ENCODE measurements at places on chromosomes 1 and 21. TPM values are rescaled to one million over a fixed set of nuclear protein-coding genes. Genes with fewer than 3 reads are reported as not detected.

The AZIN2 gene
- total RNA-seq, result 4.0 TPM

GRCh38 chr21:34801519-34802132 is 132.8 kb downstream of the CLIC6 start:
- DNase-seq, result no peak

The PRRX1 gene
- 240 TPM for total RNA-seq

- DNase-seq, result no peak
Measured at GRCh38 chr21:42463861-42464515, 32.0 kb downstream of the RSPH1 start.

DNA sequence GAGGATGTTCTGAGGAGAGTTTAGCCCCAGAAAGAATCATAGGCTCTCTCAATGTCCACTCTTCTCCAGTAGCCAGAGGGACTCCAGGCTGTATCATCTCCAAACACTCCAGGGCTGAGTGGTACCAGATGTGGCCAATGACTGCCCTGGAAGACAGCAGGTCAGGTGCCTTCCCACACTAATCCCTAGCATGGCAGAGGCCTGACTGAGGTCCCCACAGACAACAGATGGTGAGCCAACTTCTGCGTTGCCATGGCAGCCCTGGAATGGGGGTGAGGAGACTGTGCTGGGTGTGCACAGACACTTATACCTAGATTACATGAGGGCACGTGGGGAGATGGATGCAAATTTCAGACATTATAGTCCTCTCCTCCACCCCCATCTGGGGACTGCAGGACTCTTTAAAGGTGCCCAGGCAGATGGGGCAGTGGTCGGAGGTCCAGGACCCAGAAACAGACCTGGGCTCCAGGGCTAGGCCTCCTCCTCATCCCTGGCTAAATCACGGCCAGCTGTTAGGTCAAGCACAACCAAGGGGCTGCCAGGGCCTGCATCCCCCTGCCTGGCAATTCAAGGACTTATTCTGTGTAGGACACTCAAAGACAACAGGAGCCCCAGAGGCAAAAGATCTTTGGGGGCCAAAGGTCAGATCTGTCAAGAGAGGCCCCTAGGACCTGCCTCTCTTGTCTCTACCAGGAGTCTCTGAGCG is 42.9 kb downstream of the CAMK2N1 start:
- DNase-seq, result peak; percentile 69

GRCh38 chr21:39707316-39707715 is 37.7 kb upstream of the IGSF5 start:
- no peak for DNase-seq

DNA sequence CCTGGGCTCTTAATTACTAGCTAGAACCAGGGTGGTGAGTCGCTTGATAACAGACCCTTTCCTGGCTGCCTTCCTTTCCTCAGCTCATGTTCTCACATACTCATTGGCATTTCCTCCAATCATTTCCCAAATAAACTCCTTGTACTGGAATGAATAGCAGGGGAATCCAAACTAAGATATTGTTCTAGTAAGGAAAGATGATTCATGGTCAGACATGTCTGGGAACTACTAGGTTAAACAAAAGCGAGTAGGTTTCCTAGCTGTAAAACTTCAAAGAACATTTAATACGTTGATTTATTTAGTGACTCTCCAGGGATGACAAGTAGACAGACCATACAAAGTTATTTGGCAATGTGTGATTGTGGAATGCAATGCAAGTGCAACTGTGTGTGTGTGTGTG is 121.2 kb upstream of the KCNJ6 start:
- no peak for DNase-seq

- DNase-seq, result no peak
Measured at GRCh38 chr1:37605061-37605650, 9.4 kb upstream of the GNL2 start.

GRCh38 chr1:23916209-23917131 is 3.3 kb upstream of the CNR2 start:
- peak; percentile 85 for DNase-seq

Data from posterior vena cava (tissue), 2 donors.